ENCODE measurements at places on chromosomes 7 and 10.
A peak's percentile ranks its signal among the peaks of the same experiment; 100 is the strongest.

DNA sequence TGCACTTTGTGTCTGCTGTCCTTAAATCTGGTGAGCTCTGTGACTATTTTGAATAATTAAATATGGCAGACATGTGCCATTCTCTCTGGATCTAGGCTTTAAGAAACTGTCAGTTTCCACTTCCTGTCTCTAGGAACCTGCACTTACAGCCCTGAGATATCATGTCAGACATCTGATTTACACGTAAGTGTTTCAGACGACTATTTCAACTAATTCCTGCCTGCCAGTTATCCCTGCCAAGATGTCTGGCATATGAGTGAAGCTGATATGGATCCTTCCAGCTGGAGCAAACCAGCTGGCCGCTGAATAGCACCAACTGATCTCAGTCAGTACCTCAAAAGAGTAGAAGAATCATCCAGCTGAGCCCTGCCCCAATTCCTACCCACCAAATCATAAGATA lies 362.2 kb upstream of the SMIM30 start:
- no peak for DNase-seq

DNA sequence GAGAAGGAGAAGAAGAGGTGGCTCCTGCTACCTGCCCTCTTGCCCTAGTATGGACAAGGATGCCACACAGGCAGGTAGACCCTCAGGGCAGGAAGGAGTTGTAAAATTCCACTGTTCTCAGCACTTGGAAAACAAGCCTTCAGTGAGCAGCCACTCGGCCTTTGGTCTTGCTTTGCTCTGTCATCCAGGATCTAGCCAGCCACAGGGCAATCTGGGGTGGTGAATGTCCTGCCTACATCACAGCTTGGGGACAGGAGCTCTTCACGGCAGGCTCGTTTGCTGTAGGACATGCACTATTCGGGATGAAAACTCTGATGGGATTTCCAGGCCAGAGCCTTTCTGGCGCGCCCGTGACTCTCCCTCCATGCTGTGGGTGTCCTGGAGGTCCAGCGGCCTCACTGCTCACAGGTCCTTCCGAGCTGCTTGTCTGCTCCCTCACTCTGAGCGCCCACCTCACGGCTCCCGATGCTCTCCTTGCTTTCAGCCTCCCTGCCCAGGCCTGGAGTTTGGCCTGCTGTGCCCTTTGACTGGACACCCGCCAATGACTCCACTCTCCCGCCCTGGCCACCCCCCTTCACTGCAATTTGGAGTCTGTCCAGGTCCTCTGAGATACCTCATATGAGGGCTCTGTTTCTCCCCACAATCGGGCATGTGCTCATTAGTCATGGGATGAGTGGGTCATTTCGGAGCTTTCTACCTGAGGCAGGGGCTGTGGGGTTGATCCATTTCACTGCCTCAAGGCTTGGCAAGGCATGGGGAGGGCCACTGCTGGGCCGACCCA lies 227.2 kb upstream of the GRB10 start:
- no peak for DNase-seq

DNA sequence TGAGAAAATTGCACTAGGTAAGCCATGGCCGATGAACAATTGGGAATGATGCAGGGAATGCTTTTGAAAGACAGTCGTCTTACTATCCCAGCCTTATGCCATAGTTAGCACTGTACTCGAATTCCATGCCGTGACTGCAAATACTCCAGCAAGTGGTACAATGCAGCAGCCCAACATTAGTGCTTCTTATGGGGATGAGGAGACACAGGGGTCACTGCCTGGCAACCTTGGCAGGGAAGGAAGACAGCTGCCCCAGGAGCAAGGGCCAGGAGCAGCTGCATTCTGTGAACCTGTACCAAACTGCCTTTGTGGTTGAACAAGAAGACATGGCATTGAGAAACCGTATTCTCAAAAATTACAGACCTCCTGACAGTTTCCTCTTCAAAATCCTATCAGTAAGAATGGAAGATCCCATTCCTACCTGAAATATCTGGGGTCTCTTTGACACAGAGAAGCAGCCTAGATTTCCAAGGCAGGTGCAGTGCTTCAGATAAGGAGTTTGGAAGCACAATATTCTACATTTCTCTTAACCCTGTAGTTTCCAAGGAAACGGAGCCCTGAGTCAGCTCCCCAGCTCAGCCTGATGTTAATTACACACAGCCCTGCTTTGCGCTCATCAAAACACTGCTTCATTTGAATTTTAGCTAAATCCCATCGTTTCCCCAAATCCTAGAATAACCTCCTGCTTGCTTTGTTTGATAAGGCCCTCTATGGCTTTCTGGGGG lies 49.0 kb upstream of the FRMD4A start:
- DNase-seq, result no peak

GRCh38 chr10:98090822-98091221 lies 43.6 kb upstream of the R3HCC1L start:
- DNase-seq, result no peak

DNA sequence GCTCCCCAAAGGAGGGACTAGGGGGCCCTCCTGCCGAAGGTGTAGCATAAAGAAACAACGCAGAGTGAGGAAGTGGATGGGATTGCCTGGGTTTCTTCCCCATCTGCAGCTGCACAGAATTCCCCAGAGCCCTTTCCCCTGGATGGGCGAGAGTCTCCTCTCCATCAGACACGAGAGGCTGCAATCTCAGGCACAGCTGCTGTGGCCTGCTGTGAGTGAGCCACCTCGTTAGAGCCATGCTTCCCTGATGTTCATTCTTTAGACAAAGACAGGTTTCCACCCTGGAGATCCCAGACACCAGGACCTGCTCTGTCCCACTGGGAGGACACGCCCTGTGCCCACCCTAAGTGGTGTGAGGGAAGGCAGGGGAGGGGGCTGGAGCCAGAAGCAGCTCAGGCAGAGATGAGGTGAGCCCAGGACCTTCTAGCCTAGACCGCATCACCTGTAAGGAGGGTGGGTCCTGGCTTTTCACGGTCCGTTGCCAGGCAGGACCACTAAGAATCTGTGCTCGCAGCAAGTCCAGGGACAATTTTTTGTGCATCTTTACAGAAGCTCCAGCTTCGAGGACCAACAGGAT lies 268.6 kb upstream of the TCERG1L start:
- no peak for DNase-seq

- DNase-seq, result no peak
Measured at GRCh38 chr10:109924087-109924486, 776 bp upstream of the XPNPEP1 start.

GRCh38 chr10:8800426-8800825 lies 745.9 kb downstream of the GATA3 start:
- DNase-seq, result no peak

- DNase-seq, result no peak
Measured at GRCh38 chr10:11284291-11285085, 266.8 kb downstream of the CELF2 start.

- no peak for DNase-seq
Measured at GRCh38 chr7:134357486-134357885, 40.8 kb upstream of the SLC35B4 start.

GRCh38 chr7:38461887-38462286 lies 169.3 kb downstream of the AMPH start:
- no peak for DNase-seq

GRCh38 chr10:6463366-6463765 lies 116.7 kb downstream of the PRKCQ start:
- no peak for DNase-seq

DNA sequence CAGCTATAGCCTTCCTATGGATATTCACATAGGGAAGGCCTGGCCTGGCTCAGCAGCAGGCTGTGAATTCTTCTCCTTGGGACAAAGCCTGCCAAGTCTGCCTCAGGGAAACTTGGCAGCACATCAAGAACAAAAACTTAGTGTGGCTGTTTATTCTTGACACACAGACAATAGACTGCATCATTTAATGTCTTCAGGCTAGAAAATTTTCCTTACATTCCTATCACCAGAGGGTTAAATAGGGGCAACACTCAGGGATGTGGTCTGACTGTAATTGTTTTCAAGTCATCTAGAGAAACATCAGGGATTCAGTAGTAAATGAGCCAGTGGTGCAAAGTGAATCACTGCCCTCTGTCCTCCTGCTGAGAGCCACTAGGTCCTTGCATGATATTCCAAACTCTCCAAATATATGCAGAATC lies 137.3 kb downstream of the SEMA3C start:
- DNase-seq, result no peak

- no peak for DNase-seq
Measured at GRCh38 chr10:33876584-33877400, 542.3 kb upstream of the NRP1 start.

GRCh38 chr10:34109952-34110702 lies 705.0 kb downstream of the PARD3 start:
- no peak for DNase-seq

DNA sequence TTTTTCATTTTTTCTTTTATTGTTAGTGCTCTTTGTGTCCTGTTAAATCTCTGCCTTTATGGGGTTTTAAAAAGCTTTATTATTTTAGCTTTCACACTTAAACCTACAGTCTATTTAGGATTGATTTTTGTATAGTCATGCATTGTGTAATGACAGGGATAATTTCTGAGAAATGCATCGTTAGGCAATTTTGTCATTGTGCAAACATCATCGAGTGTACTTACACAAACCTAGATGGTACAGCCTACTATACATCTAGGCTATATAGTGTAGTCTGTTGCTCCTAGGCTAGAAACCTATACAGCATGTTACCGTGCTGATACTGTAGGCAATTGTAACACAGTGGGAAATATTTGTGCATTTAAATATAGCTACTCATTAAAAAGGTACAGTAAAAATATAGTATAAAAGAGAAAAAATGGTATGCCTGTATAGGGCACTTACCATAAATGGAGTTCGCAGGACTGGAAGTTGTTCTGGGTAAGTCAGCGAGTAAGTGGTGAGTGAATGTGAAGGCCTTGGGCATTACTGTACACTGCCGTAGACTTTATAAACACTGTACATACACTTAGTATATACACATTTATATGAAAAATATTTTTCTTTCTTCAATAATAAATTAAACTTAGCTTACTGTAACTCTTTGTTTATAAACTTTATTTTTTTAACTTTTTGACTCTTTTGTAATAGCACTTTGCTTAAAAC lies 16.0 kb downstream of the UBE2D1 start:
- DNase-seq, result no peak

DNA sequence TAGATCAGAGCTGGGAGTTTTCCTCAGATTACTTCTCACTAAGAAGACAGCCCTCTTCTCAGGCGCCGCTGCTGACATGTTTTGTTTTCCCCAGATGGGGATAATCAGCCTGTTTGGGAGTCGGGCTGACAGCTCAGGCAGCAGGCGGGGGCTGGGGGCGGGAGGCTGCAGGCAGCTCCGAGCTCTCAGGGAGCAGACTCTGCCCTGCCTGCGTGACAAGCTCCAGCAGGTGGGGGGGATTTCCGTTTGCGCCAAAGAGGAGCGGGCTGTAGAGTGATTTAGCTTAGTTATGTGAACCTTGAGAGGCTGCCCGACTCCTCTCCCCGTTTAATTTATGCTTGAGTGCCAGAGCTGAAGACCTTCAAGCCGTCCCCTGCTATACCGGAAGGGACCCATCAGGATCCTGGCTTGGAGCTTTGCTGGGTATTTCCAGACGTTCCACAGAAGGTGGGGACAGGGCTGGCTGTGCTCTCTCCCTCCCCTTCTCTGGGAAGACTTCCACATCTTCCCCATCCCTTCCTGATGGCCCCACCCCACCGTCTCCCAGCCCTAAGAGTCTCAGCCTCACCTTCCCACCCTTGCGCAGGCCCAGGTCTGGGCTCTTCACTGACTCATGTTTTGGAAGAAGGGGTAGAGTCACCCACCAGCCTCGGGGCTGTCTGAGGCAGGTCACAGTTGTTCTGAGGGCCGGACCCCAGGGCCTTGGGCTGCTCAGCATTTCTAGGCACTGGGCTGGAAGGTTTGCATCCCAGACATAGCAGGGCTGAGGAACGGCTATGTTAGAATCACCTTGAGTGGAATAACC lies 24.7 kb upstream of the ADCYAP1R1 start:
- DNase-seq, result no peak

GRCh38 chr7:149873970-149874643 lies 338 bp downstream of the ATP6V0E2 start:
- DNase-seq, result no peak

GRCh38 chr7:18200855-18201254 lies 173.2 kb upstream of the PRPS1L1 start:
- DNase-seq, result no peak

GRCh38 chr10:19702215-19702614 lies 114.0 kb upstream of the PLXDC2 start:
- DNase-seq, result no peak

GRCh38 chr10:121771966-121772365 lies 155.9 kb downstream of the ATE1 start:
- DNase-seq, result no peak

DNA sequence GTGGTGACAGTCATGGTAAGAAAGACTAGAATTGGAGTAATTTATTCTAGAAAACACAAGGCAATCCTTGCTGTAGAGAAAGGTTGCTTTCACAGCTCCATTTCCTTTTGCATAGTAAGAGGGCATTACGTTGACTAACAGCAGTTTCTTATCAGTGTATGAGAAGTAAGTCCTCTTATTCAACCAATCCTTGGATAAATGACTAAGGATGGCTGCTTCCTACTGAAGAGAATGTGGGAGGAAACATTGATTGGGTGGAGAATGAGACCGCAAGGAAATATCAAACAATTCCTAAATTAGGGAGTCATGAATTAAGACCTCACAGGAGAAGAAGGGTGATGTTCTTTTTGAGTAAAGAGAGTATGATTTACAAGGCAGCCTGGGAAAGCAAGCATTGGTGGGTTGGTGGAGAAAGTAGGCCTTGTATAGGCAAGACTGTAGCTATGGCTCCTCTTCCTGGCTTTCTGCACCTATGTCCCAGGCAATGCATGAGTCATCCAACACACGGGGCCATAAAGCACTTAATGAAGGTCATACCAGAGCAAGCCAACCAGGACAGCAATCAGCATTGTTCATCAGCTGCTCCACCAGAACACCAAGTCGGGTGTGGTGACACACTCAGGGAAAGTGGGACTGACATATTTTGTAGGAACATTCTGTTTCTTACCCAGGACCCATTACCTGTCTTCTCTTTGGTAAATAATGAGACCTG lies 5.6 kb downstream of the MGAM start:
- no peak for DNase-seq

GRCh38 chr7:108384716-108385483 lies 71.3 kb downstream of the NRCAM start:
- no peak for DNase-seq

DNA sequence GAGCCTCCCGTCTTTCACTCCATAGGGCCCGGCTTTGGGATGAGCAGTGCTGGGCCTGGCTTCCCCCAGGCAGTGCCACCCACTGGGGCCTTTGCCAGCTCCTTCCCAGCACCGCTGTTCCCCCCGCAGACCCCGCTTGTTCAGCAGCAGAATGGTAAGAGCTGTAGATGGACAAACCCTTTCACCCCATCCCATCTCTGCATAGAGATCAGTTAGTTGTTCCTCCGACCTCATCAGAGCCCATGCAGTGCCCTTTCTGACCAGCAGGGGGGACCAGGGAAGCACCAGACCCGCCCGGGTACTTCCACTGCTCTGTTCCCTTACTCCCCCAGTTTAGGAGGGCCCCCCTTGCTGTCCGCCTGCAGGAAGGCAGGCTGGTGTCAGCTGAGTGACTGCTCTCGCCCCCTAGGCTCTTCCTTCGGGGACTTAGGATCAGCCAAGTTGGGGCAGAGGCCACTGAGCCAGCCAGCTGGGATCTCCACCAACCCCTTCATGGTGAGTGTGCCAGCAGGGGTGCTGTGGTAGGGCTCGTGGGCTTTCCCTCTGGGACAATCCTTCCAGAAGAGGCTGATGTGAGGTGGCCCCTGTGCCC lies 9.8 kb downstream of the SAP25 start:
- DNase-seq, result peak; percentile 73

All from activated CD8-positive, alpha-beta memory T cell treated with anti-CD3 and anti-CD28 coated beads for 4 hours (primary cell).